ENCODE measurements at places on chromosomes 3 and 15.
A peak's percentile ranks its signal among the peaks of the same experiment; 100 is the strongest.

DNA sequence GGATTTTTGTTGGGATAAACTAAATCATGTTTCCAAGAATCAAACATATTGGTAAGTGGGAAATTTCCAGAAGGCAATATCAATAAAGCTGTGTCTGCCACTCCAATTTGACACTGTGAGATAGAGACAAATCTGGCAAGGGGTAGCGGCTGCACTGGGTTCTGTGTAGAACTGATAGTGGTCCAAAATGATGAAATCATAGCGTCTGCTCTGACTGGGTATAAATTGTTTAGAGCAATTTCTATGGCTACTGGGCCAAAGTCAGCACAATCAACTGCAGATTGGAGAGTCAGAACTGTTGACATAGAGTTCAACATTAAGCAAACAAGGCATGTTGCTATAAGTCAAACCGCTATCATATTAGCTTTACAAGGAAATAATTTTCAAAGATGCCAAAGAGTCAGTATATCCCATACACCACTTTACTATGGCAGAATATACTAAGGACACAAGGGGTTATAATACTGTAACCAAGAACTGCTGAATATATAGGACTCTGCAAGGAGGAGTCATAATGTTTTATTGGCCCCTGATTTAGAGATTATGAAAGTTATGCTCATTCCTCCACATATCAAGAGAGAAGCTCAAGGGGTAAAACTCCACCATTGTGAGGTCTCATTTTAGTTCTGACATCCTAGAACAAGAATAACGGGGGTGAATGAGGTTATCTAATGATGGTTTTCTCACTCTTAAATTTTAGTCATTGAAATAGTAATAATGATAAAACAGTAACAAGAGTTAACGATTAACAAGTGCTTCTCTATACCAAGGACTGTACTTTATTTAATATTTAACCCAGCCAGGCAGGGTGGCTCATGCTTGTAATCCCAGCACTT lies 309.7 kb upstream of the GADL1 start:
- peak; percentile 46 for DNase-seq

DNA sequence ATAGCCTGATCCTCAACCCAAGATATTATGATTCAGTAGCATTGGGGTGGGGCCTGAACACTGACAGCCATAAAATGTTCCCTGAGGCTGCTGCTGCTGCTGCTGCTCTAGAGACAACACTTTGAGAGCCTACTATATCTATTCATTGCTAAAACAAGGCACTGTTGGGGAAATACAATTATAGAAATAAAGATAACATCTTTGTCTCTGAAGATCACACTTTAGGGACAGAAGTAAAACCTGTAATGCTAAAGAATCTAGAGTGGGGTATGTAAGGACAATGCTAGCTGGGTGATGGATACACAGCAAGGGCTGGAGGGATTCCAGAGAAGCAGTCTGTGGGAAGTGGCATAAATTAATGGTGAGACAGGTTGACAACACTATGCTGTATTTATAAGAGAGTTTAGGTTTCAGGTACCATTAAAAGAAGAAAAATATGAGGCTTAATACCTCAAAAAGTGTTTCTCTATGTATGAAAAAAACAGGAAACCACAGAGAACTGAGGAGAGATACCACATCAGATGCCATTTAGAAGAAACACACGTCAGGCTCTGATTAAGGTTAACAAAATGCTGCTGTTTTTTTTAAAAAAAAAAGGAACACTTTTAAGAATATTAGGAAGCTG lies 115.9 kb downstream of the CBLB start:
- no peak for DNase-seq

DNA sequence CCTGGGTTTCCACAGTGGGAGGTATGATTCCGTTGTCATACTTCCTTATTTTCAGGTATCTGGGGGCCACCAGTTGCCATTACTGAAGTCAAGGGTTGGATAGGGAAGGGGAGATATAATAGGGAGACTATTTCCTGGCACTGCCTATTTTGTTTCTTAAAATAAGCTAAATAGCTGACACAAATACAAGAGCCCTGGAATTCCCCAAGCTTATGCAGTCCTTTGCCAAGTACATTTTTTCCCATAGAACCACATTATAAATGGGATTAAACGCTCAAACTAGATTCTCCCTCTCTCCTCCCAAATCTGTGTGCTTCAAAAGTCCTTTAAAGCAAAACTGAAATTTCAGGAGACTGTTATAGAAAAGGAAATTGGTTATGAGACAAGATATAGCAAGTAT lies 68.7 kb downstream of the AP4E1 start:
- DNase-seq, result no peak

GRCh38 chr3:183464480-183464879 lies 36.1 kb upstream of the MCF2L2 start:
- no peak for DNase-seq

DNA sequence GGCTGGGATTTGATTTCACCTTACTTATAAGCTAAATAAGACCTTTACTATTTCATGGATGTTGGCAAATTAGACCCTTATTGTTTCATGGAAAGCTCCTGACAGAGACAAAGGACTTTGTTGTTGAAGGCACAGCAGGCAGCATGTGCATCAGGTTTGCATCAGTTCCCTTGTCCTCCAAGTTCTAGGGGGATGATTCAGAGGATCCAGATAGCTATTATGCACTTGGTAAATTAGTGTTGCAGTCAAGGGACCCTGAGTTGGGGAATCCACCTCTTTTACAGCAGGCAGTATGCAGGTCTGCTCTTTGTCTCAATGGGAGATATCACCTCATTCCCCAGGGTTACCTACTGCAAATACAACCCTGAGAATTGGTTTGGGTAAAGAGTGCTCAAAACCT lies 131.4 kb upstream of the IGSF10 start:
- DNase-seq, result no peak

DNA sequence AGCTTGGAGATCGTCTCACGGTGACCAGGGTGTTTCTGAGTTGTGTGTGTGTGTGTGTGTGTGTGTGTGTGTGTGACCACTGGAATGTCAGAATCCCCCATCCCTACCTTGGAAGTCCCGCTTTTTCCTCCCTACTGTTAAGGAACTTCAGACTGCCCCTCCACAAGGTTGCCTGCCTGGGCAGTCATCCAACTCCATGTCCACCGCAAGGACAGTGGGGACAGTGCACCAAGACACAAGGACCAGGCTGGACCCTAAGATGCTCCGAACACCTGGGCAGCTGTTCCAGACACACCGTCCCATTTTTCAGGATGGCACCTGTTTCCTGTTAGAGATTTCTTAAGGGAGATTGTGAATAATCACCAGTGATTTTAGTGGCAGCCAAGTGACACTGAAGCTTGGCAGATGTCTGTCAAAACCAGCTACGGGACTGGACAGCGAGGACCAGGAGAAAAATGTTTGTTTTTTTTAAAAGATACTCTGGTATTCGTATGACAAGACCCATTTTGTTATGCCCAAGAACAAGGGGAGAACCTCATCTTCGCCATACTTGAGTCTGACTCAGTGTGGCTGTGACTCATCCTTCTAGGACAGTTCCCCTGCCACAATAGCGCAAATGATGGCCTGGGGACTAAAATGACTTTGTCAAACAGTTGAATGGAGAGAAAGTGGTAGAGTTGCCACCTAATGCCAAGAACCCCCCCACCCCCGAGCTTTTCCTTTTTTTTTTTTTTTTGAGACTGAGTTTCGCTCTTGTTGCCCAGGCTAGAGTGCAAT lies 15.5 kb downstream of the PAQR9 start:
- DNase-seq, result no peak

GRCh38 chr3:155704771-155705559 lies 39.9 kb downstream of the PLCH1 start:
- no peak for DNase-seq

- no peak for DNase-seq
Measured at GRCh38 chr15:40454904-40455391, 14.2 kb downstream of the BAHD1 start.

DNA sequence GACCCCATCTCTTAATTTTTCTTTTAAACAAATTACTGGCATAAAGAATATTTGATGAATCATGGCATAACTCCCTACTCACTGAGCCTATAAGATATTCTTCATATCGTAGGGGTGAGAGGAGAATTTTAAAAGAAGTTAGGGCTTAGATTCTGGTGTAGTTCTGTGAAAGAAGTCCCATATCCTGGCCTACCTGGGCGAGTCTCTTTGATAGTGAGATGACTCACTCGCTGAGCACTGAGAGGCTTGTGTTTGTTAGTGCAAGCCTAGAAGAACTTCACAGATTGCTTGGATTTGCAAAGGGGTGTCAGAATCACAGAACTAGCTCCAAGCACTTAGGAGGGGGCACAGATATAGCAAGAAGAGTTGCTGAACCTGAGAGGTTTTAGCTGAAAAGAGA lies 133.8 kb upstream of the TMC3 start:
- DNase-seq, result no peak

- no peak for DNase-seq
Measured at GRCh38 chr3:34132069-34132692, 333.8 kb downstream of the PDCD6IP start.

DNA sequence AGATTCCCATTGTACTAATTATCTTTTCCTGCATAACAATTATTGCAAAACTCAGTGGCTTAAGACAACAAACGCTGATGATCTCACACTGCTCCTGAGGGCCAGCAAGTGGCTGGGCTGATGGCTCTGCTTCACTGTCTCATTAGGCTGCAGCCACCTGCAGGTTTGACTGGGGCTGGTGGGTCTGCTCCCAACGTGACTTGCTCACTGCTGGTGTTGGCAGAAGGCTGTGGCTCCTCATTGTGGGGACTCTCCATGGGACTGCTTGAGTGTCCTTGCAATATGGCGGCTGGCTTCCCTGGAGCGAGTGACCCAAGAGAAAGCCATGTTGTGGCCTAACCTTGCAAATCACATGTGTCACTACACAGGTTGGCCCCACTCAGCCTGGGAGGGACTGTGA lies 71.1 kb downstream of the PLXNA1 start:
- DNase-seq, result no peak

- no peak for DNase-seq
Measured at GRCh38 chr3:122410639-122411038, 5.2 kb downstream of the WDR5B start.

- no peak for DNase-seq
Measured at GRCh38 chr3:44955917-44956316, 20.1 kb downstream of the ZDHHC3 start.

GRCh38 chr15:31228980-31229826 lies 97.4 kb upstream of the KLF13 start:
- peak; percentile 58 for DNase-seq

DNA sequence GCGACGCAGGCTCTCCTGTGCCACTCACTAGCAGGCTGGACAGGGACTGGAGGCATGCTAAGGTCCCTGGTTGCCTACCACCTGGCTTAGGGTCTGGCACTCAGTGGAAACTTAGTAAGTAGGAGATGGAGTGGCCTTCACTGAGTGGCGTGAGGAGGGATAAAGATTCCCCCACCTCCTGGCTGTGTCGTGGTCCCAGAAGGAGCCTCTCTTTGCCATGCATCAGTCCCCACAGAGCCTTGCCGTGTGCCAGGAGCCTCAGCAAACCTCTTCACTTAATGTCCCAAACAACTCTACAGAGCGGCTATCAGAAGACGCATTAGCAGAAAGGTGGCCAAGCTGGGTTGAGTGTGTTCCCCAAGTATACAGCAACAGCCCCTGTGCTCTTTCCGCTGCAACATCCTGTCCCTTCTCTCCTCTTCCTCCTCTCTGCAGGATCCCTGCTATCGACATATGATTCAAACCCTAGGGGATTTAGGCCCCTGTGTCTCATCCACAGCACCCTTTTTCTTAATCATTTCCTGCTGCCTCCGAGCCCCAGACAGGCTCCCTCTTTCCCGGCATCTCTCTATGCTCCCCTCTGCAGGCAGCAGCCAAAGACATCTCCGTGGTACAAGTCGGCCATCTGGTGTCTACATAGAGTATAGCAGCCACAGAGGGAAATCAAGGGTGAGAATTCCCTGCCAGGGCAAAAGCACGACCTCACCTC lies 66.7 kb downstream of the SLC6A1 start:
- peak; percentile 89 for DNase-seq

- no peak for DNase-seq
Measured at GRCh38 chr3:188590557-188590956, 436.6 kb downstream of the LPP start.

DNA sequence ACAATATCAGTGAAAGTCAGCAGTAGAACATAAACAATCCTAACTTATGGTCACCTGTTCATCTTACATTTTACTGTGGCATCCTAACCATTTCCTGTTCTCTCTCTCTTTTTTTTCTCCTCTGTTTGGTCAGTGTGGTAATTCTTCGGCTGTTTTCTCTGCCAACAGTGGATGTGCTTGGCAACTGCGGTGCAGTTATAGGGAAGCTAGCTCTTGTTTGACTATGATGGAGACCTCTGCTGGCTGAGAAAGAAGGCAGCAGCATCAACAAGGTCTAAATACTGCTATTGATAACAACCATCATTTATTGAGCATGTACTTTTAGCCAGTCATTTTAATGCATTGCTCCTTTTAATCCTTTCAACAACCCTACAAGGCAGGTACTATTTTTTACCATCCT lies 723 bp upstream of the DRD3 start:
- peak; percentile 15 for DNase-seq

- DNase-seq, result peak; percentile 73
Measured at GRCh38 chr3:42130329-42131070, 39.3 kb downstream of the TRAK1 start.

- no peak for DNase-seq
Measured at GRCh38 chr3:54347933-54348332, 225.6 kb downstream of the CACNA2D3 start.

DNA sequence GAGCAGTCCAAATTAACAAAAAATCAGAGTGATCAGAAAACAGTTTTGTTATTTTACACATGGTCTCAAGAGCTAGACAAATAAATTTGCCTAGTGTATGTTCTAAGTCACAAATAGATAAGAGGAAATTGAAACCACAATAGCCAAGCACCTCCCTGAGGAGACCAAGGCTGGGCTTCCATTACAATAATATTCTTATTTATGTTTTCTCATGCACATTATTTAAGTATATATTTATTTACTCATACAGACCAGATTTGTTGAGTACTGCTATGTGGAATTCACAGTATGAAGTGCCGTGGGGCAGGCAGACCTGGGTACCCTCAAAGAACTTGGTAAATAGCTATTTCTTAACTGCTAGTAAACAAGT lies 242.3 kb upstream of the ICE2 start:
- no peak for DNase-seq

DNA sequence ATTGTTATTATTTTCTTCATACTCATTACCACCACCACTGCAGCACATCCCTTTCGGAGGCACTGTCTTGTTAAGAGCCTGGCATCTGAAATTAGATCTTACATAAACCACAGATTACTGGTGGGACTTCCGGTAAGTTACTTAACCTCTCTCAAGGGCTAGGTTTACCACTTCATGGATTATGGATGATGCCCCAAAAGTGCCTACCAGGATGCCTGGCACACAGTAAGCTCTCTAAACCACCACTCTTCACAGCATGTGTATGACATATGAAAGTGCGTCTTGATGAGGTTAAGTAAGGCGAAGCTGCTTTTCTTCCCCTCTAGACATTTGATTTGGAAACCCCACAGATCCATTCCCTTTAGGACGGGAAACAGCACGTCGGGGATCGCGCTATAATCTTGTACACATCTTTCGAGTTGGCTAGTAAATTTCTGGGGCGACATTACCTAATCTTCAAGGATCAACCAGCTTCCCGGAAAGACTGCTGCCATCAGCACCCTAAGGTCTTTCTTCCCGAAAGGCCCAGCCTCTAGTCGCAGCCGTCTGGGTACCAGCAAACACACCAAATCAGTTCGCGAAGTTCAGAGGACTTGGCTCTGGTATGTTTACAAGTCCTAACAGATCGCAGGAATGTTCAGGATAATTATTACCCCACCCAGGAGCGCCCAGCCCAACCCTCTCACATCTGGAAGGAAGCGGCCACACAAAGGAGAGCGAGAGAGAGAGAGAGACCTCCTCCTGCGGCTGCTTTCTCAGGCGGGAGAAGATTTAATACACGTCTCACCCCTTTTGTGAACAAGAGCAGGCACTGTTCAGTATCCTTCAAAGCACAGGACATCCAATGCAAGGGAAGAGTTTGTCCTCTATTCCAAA lies 155.1 kb upstream of the FRMD4B start:
- no peak for DNase-seq
